NCI-H1092 (cell line): ENCODE measurements at places on chromosomes 12 and 14.

GRCh38 chr12:51011955-51012354, 14.2 kb downstream of the SLC11A2 start:
- DNase-seq: no peak

DNA sequence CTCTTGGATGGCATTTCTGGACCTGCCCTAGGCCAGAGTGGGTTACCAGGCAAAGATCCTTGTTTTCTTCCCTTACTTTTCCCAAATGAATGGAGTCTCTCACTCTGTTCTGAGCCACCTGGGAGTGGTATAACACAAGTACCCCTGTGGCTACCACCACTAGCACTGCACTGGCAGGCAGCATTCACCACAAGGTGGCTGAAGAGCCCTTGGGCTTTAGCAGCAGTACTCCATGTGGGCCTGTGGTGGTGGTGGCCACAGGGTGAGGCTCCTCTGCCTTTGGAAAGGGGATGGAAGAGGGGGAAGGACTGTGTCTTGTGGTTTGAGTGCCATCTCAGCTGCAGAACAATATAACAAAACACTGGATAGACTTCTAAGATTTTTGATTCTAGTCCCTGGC, 38.1 kb upstream of the LMNTD1 start:
- DNase-seq: no peak

- peak; percentile 39 for DNase-seq
Measured at GRCh38 chr12:114868995-114869834, 185.2 kb upstream of the TBX3 start.

DNA sequence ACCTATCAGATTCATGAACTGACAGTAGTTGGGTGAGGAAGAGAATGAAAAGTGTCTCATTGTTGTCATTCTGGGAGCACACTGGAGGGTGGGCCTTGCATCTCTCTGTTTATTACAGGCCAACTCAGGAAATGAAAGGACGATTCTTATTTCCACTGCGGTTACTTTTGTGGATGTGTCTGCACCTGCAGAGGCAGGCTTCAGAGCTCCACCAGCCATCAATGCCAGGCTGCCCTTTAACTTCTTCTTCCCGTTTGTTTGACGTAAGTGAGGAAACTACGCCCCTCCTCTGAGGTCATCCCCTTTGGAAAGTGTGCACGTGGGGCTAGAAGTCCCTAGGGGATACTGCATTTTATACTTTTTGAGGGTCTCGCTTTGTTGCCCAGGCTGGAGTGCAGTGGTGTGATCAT, 33.7 kb downstream of the TCTN1 start:
- no peak for DNase-seq

DNA sequence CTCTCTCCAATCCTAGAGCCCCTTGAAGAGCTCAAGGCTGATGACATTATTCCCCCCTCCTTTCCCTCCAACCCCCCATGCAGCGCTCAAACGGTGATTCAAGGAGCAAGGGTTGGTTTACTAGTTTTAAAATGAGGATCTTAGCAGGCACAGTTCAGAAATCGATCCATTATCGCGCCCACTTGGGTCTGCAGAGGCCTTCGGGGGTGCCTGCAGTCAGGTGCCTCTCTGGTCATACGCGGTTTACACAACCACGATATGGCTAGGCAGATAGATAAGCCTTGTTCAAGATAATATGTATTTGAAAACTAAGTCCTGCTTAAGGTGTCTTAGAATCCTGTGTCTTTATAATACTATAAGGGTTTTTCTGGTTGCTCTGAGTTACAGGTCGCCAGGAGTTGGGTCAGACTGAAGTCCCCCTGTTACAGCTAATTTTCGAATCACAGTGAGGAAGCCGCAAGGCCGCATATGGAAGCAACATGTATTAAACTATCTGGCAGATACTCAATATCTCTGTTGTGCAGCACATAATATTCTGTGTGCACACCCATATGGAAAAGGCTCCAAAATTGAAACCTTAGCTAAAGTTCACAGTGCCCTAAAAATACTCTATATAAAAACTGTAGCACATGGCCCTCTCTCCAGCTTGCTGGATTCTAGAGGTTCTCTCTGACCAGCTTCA, 10.0 kb downstream of the BHLHE41 start:
- DNase-seq: no peak

DNA sequence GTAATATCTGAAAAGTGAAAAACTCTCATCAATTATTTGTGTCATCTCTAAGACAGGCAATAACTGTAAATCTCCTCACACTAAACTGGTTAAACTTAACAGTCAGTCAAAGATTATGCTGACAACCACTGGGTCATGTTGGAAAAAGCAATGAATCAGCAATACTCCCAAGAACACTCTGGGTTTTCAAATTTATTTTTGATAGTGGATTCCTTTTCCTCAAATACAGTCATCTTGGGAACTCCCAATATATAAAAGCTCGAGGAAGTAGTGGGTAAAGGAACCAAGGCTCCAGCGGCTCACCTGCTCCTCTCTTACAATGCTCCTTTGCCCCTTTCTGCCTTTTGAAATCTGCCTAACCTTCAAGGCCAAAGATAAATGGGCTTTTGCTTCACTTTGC, 70.0 kb downstream of the ARMH4 start:
- DNase-seq: no peak
